ENCODE measurements at places on chromosomes 4 and X.
A peak's percentile ranks its signal among the peaks of the same experiment; 100 is the strongest.

DNA sequence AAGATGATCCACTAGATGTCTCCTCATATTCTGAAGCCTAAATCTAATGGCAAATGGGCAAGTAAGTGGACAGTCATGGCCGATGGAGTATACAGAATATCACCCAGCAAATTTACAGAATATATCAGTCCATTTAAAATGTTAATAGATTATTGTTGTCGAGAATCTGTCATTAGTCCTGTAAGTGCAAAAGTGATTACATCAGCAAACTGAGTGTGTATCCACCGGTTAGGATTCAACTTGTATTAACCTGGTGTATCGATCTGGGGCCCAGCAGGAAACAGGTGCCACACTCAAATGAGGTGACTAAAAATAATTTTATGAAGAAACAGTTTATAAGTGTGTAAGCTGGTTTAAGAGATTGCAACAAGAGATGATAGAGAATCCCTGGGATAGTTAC is 367.9 kb upstream of the FAM47C start:
- no peak for DNase-seq

DNA sequence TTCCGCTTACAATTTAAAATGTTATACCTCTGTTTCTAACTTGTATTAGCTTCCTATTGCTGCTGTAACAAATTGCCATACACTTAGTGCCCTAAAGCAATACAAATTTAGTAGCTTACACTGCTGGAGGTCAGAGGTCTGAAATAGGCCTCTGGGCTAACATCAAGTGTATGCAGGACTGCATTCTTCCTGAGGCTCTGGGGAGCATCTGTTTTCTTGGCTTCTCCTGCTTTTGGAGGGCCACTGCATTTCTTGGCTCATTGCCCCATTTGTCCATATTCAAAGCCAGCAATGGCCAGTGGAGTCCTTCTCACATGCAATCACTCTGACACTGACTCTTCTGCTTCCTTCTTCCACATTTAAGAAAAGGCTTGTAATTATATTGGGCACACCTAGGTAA is 639.8 kb upstream of the INTU start:
- no peak for DNase-seq

DNA sequence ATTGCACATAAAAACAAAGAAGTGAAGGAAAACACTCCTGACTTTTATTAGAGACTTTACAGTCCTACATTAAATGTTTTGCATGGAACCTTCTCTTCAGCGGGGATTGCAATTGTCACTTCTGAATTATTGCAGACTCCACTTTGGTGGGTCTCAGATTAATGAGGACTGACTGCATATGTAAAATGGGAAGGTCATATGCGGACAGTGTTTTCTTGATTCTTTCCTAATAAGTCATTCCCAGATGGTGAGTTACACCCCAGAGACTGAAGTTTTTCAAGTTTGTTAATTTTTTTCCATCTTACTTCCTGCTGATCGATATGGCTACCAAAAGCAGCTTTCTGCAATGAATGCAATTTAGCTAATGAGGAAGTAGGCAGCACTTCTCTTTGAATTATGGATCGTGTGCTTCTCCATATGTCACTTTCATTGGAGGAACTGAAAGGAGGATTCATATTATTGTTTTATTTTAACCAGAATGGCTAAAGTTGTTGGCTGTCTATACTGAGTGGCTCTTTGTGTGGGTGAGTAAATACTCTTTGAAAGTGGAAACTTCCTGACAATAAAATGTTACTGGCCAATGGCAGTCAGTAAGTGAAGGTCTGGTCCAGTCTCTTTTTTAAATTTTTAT is 119.3 kb upstream of the CLNK start:
- DNase-seq: no peak

- no peak for DNase-seq
Measured at GRCh38 chr4:111697176-111697942, 447.9 kb upstream of the FAM241A start.

DNA sequence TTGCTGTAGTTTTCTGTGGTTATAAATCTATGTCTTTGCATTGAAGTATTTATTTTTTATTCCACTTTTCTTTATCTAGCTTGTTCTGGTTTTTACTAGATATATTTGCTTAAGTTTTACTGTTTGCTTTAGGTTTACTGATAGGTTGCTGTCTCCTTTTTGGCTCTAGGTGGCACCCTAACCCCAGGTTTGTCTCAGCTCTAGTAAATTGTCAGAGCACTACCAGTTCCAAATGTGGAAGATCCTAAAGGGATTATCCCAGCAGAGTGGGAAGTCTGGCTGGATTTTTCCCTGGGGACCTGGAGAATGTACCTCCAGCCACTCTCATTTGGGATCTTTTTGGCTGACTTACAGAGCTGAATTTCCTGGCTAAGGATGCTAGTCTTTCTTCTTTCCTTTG is 106.1 kb downstream of the PBDC1 start:
- DNase-seq: peak; percentile 1
